ENCODE measurements at places on chromosomes 12 and 14.

GRCh38 chr14:78345131-78345744 lies 175.1 kb downstream of the NRXN3 start:
- DNase-seq: no peak

GRCh38 chr12:115362339-115362976 lies 678.5 kb upstream of the TBX3 start:
- no peak for DNase-seq

GRCh38 chr12:51917041-51917590 lies 9.8 kb downstream of the ACVRL1 start:
- no peak for DNase-seq

DNA sequence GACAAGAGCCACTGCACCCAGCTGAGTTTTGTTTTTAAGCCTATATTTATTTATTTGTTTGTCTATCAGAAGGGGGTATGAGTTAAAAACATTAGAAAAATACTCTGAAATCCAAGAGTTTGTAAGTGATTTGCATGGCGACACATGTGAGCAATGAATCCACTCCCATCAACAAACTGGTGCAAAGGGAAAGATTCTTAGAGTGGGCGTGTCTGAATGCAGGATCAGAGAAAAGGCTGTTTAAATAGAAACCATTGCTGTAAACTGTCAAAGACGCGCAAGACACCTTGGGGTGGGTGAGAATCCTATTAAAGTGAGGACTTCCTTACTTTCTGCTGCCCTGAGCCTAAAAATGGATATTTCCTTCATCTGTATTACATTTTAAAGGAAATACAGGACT lies 51.9 kb downstream of the ZFYVE26 start:
- DNase-seq: no peak

- no peak for DNase-seq
Observed at GRCh38 chr12:52235822-52236361, 2.8 kb downstream of the KRT7 start.

- no peak for DNase-seq
Observed at GRCh38 chr14:73634011-73634833, 10.6 kb upstream of the DNAL1 start.

- DNase-seq: no peak
Observed at GRCh38 chr12:104676636-104677035, 219.9 kb downstream of the CHST11 start.

GRCh38 chr12:114431902-114432301 lies 26.0 kb upstream of the TBX5 start:
- DNase-seq: no peak

- peak; percentile 24 for DNase-seq
Observed at GRCh38 chr12:109653890-109654289, 59.7 kb upstream of the FAM222A start.

GRCh38 chr12:44677724-44678123 lies 198.4 kb downstream of the NELL2 start:
- no peak for DNase-seq

GRCh38 chr12:12474931-12475795 lies 87.5 kb downstream of the DUSP16 start:
- DNase-seq: peak; percentile 11

GRCh38 chr12:120067901-120068300 lies 48.7 kb downstream of the RAB35 start:
- DNase-seq: no peak

DNA sequence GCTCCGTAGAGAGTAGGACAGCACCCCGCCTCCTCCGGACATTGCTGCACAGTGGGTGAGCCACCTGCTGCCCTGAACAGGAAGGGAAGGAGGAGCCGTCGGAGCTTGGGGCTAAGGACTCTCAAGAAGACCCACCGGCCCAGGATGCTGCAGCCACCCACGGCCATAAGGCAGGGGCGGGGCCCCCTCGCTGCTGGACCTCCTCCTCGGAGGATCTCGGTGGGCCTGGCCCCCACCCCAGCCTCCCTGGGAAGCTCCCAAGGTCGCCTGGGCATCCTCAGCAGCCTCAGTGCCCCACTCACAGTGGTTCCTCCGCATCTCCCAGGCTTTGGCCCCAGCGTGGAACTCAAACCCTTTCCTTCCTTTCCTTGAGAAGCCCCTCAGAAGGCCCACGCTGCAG lies 68.6 kb upstream of the DIO3 start:
- no peak for DNase-seq

DNA sequence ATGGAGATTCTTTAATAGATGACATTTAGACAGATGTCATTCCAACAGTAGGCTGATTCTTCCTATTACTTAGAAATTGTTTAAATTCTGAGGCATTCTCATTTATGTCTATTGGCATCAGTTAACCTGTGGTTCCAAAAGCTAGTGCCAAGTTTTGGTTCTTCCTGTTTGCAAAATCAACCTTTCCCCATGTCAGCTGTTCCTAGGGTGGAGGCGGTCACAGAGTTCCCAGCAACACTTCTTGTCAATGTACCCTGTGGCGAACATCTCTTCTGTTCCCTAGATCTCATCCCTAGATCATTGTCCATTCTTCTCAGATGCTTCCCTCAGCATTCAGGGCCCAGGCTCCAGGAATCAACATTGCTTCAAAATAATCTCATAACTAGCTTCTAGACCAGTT lies 140.9 kb downstream of the PHLDA1 start:
- DNase-seq: no peak

GRCh38 chr14:105563347-105563737 lies 37.0 kb downstream of the TMEM121 start:
- DNase-seq: no peak

GRCh38 chr12:3199551-3200031 lies 122.4 kb downstream of the TSPAN9 start:
- DNase-seq: peak; percentile 57

- DNase-seq: no peak
Observed at GRCh38 chr12:103952497-103952896, 13.2 kb upstream of the TDG start.

- DNase-seq: no peak
Observed at GRCh38 chr14:69612014-69612782, 802 bp downstream of the SUSD6 start.

DNA sequence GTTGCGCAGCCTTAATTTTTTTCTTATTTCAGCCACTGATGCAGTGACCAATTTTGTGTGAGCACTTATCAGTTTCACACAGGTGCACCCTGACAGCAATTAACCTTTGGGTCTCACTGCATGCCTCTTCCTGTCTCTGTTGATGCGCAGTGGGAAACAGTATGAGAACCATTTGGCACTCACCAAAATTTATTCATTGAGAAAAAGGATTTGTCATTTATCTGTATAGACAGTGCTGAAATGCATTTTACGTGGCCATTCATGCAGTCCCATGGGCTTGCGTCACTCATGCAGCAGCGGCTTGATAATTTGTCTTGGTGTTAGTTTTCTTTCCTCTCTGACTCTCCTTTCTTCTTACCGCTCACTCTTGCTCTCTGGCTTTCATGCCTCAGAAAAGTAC lies 157.5 kb downstream of the C12orf75 start:
- no peak for DNase-seq

DNA sequence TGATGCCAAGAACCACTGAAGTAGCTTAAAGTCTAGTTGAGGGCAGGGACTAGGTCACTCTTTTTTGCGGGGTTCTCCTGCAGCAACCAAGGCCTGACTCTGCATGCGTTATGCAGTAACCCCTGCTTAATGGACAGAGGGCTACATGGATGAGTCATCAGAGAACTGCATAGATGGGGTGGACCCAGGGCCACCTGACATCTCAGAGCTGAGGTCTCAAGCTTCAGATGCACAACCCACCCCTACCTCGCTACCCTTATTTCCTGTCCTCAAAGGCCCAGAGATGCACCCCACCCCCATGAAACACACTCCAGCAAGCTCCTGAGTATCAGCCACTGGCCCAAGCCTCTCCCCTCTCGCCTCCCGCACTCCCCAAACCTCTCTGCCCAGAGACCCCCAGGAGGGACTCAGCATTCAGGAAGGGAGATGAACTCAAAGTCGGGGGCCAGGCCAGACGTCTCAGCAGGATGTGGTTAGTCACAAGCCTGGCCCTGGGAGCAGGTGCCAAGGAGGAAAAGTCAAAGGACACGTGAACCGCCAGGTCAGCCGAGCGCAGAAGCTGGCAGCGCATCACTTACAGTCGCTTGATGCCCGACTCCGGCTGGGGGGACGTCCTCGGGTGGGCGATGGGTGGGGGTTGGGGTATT lies 25.8 kb downstream of the SNRNP35 start:
- DNase-seq: peak; percentile 50

- no peak for DNase-seq
Observed at GRCh38 chr12:55008944-55009585, 10.7 kb upstream of the NEUROD4 start.

- no peak for DNase-seq
Observed at GRCh38 chr12:98154850-98155249, 360.5 kb upstream of the TMPO start.

DNA sequence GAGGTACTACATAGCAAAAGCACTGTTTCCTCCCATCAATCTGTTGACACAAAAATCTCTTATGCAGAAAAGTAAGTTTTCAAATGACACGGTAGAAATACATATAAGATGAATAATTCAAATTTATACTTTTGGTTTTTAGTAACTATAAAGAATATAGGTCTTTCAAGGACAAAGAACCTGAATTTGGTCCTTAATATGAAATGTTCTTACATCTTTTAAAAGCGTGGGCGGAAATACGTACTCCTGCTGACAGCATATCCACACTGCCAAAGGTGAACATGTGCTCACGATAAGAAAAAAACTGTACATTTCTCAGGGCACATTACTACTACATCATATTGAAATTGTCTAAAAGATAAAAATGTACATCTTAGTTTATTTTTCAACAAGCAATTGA lies 127.6 kb downstream of the FOXN3 start:
- no peak for DNase-seq

GRCh38 chr12:46266869-46267574 lies 1.8 kb downstream of the SLC38A1 start:
- peak; percentile 71 for DNase-seq

DNA sequence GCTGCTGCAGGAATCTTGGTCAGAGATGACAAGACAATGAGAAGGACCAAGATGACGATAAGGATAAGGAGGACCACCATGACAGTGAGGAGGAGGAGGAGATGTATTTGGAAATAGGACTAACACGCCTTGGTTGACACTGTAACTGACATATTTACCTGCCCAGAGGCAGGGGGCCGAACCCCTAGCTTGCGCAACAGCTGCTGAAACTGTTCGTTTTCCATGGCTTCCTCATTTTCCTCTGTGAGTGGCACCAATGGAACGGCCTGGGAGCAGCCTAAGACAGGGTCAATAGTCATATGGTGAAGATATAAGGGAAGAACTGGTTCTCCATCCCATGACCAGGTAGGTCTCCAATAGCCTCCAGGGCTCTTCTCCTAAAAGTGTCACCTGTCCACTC lies 28.8 kb downstream of the TIMELESS start:
- DNase-seq: no peak

DNA sequence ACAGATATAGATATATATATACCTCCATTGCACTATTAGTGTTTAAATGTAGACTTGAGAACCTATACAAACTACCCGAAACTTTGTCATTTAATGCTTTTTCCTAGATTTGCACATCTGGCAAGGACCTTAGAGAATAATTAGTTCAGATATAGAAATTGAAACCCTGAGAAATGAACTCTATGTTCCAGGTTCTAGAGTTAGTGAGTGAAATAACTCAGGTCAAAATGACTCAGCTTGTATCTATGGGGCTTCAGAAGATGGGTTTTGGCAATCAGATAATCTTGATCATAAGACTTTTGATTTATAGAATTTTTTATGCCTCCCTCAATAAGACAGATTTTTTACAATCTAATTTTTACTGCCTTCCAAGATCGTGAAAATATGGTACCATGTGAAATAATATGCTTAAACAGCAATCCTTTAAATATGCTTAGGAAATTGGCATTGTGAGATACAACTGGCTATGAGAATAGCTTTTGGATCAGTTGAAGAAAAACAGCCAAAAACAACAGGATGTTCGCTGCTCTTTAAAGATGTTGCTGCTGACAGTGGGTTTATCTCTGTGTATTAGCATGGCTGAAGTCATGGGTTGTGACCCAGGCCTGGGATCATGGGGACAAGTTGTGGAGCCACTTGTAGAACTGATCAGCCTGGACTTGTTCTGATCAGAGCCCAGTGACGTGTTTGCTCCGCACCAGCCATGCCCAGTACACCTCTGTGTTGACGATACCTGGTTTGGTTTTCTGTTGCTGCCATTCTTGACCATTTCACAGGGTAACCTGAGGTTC lies 63.6 kb downstream of the TTLL5 start:
- DNase-seq: no peak

GRCh38 chr14:79573486-79573885 lies 637.8 kb downstream of the DIO2 start:
- no peak for DNase-seq

DNA sequence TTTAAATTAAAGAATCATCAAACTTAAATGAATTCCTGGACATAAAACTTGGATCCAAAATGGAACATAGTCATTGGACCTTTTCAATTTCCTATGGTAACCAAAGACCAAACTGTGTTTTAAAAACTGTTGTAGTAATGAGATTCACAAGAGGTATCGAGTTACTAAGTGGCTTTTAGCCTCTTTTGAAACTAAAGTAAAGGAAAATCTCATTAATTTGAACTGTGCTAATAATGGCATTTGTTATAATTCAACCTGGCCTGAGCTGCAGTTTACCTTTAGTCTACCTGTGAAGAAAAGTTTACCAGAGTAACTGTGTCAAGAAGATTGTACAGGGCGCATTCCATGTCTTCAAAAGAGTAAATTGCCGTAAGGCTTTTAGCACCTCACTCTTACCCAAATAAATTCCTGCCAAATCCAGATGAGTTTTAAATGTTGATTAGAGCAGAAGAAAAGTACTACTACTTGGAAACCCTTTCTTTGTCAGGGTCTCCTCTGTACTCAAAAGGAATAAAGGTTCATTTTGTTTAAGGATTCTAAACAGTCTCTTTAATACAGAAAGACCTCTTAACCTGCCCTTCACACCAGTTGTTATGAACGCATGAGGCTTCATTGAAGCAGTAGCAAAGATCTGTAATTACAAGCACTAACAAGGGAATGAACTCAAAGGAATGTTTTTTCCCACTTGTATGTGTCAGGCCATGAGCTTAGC lies 17.1 kb upstream of the MED13L start:
- DNase-seq: no peak

GRCh38 chr14:59272633-59273032 lies 84.2 kb downstream of the DAAM1 start:
- no peak for DNase-seq

GRCh38 chr12:108449478-108449877 lies 65.6 kb upstream of the FICD start:
- no peak for DNase-seq

DNA sequence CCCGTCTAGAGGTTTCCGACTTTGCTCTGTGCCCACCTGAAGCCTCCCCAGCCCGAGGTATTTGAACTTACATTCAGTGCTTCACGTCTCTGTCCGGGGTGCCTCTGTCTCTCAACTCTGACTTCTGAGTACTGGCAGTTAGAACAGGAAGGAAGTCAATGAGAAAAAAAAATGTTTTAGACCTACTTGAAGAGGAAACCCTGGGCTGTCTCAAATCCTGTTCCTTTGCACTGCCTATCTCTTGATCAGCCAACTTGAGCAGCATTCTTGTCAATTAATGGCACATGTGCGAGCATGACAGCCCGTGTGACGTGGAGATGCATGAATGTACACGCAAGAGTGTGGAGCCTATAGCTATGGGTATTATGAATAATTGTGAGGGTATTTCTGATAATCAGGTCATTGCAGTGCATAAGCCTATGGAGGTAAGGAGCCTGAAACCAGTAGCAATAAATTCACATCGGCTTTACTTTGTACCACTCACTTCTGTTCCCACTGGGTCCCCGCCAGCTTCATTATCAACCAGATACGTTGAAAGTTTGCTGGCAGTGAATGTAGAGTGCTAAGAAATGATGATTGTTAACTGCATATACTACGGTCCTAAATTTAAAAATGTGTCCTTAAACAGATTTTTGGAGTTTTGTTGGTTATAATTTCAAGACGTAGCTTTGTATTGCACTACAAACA lies at the start of gene ARHGDIB:
Gene ARHGDIB, minus strand, starts transcription at position 136 of the 687 bp plus-strand sequence. CDS start 10,889 bp downstream, outside the sequence.
- DNase-seq: peak; percentile 94

- DNase-seq: no peak
Observed at GRCh38 chr12:54432815-54433164, 13.7 kb upstream of the ITGA5 start.

Data from common myeloid progenitor, CD34-positive (primary cell).